Breast epithelium (tissue), 4 donors: ENCODE measurements at places on chromosomes 6 and 20. TPM values are rescaled to one million over a fixed set of nuclear protein-coding genes. Genes with fewer than 3 reads are reported as not detected.

The SNAP25 gene
- 0.32 TPM for total RNA-seq

The PRSS35 gene
- not detected for total RNA-seq

- no peaks in the 10 kb centered on the region for H3K27me3 ChIP-seq
- no peak for DNase-seq
- no peaks in the 10 kb centered on the region for H3K36me3 ChIP-seq
- H3K4me3 ChIP-seq: no peak overlapping the region
- H3K27ac ChIP-seq: no peak overlapping the region
Observed at GRCh38 chr6:63740709-63741108, 105.1 kb downstream of the PHF3 start.

GRCh38 chr6:32178547-32179440 lies 589 bp downstream of the RNF5 start:
- DNase-seq: no peak
- H3K27me3 ChIP-seq: no peaks in the 10 kb centered on the region
- H3K27ac ChIP-seq: peak overlapping the region; percentile 95

The IMPG1 gene
- not detected for total RNA-seq

GRCh38 chr6:113927001-113927400 lies 43.9 kb downstream of the HDAC2 start:
- no peaks in the 10 kb centered on the region for H3K36me3 ChIP-seq
- no peak overlapping the region for H3K4me3 ChIP-seq
- H3K27ac ChIP-seq: no peak overlapping the region
- no peaks in the 10 kb centered on the region for H3K27me3 ChIP-seq
- no peaks in the 10 kb centered on the region for H3K4me1 ChIP-seq

The TAF11 gene
- total RNA-seq: 17.4 TPM

DNA sequence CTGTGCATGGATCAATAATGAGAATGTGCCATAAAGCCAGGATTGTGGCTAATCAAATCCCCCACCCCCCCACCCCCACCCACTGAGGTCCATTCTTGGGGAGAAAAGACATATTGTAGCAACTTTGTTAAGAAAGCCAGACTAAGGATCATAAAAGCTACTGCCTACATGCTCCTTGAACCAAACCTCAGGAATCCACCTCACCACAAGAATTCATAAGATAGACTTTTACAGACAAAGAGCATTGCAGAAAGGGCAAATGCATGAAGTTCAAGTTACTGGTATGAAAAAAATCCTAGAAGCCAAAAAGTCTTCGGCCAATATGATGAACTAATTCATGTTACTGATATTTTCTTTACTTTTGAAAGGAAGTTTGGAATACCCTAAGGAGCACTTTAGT lies 187.9 kb upstream of the ARID1B start:
- H3K36me3 ChIP-seq: no peaks in the 10 kb centered on the region
- H3K4me1 ChIP-seq: no peaks in the 10 kb centered on the region
- no peaks in the 10 kb centered on the region for H3K27me3 ChIP-seq
- no peak overlapping the region for H3K4me3 ChIP-seq
- H3K27ac ChIP-seq: no peak overlapping the region

- no peak overlapping the region for H3K4me3 ChIP-seq
- no peaks in the 10 kb centered on the region for H3K27me3 ChIP-seq
- no peak overlapping the region for H3K27ac ChIP-seq
- no peak for DNase-seq
- H3K36me3 ChIP-seq: no peaks in the 10 kb centered on the region
Observed at GRCh38 chr6:164929408-164929977, 379.9 kb downstream of the C6orf118 start.

- no peaks in the 10 kb centered on the region for H3K36me3 ChIP-seq
- peak overlapping the region; percentile 57 for H3K27ac ChIP-seq
- no peaks in the 10 kb centered on the region for H3K27me3 ChIP-seq
Observed at GRCh38 chr6:157245436-157245835, 77.9 kb downstream of the TMEM242 start.

DNA sequence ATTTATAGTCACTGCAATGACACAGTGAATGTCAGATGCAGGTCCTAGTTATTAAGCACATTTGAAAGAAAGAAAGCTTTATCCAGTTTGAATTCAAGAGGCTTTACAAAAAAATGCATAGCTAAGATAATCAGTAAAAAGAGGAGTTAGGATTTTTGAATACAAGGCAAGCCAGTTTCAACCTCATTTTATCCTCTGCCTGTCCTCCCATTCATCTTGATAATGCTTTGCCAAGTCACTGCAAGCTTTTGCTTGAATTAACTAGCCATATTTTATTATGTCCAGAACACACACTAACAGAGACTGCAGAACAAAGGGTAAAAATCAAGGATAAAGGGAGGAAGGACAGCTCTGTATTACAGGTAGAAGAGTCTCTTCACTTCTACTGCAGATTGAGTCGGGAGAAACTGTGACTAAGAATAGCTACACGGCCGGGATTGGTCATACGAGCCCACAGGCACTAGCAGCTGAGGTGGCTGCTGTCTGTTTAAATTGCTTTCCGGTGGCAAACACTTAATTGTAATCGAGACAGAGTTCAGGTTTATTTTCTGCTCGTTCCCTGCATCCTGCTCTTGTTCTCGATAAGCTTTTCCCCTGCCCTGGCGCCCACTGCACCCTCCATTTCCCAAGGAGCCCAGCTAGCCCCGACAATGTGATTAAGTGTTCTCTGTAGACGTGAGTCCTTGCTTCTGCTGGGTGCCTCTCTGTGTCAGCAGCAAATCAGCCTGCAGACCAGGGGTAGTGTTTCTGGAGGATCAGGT lies 30.5 kb upstream of the AKAP12 start:
- no peak for DNase-seq
- no peaks in the 10 kb centered on the region for H3K4me1 ChIP-seq
- no peaks in the 10 kb centered on the region for H3K36me3 ChIP-seq
- H3K27me3 ChIP-seq: no peaks in the 10 kb centered on the region

The SIRPD gene
- total RNA-seq: not detected

The RMND1 gene
- total RNA-seq: 32.1 TPM

GRCh38 chr6:38187811-38188590 lies 368.5 kb downstream of the ZFAND3 start:
- no peak overlapping the region for H3K4me3 ChIP-seq
- no peaks in the 10 kb centered on the region for H3K27me3 ChIP-seq
- no peaks in the 10 kb centered on the region for H3K4me1 ChIP-seq
- no peak overlapping the region for H3K27ac ChIP-seq
- DNase-seq: no peak
- no peaks in the 10 kb centered on the region for H3K36me3 ChIP-seq

GRCh38 chr6:70839286-70840266 lies 117.3 kb downstream of the B3GAT2 start:
- H3K36me3 ChIP-seq: no peaks in the 10 kb centered on the region
- no peak for DNase-seq
- no peak overlapping the region for H3K4me3 ChIP-seq
- H3K27me3 ChIP-seq: no peaks in the 10 kb centered on the region

- H3K27ac ChIP-seq: peak overlapping the region; percentile 88
- DNase-seq: peak; percentile 40
- peak overlapping the region; percentile 28 for H3K4me3 ChIP-seq
- H3K36me3 ChIP-seq: no peaks in the 10 kb centered on the region
- no peaks in the 10 kb centered on the region for H3K27me3 ChIP-seq
- H3K4me1 ChIP-seq: no peaks in the 10 kb centered on the region
Observed at GRCh38 chr6:73585566-73586415, 65.0 kb upstream of the EEF1A1 start.

DNA sequence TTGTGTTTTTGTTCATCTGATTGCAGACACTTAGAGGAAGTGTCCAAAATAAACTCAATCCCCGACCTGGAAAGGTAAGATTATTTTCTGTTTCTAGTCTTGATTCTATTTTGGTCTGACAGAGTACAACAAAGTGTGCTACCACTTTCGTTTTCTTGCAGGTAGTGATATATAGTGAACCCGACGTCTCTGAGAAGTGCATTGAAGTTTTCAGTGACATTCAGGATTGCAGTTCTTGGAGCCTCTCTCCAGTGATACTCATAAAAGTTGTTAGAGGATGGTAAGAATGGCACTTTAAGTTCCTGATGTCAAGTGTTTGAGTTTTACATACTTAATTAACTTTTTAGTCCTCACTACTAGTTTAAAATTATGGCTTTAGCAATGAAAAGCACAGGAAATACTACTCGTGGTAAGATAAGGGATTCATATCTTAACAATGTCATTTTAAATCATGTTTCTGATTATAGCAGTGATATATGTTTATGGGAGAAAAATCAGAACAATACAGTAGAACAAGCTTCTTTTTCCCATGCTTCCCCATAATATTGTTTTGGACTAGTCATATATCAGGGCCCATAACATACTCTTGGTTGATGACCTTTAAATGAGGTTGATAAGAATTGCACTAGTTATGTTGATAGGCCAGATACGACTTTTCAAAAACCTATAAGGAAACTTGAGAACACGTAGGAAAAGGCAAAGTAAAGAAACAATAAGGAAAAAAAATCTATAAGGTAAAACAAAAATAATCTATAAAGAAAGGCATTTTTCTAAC lies 104.0 kb downstream of the RTN4IP1 start:
- no peaks in the 10 kb centered on the region for H3K36me3 ChIP-seq
- H3K27ac ChIP-seq: peak overlapping the region; percentile 14
- H3K4me3 ChIP-seq: peak overlapping the region; percentile 9
- DNase-seq: no peak
- H3K4me1 ChIP-seq: peaks cover 4% of the 10 kb centered on the region
- no peaks in the 10 kb centered on the region for H3K27me3 ChIP-seq

The RAET1L gene
- total RNA-seq: not detected

GRCh38 chr6:165820934-165821333 lies 157.9 kb upstream of the PDE10A start:
- H3K36me3 ChIP-seq: no peaks in the 10 kb centered on the region
- H3K4me3 ChIP-seq: no peak overlapping the region
- H3K4me1 ChIP-seq: no peaks in the 10 kb centered on the region
- no peaks in the 10 kb centered on the region for H3K27me3 ChIP-seq
- DNase-seq: no peak
- H3K27ac ChIP-seq: no peak overlapping the region

- no peaks in the 10 kb centered on the region for H3K36me3 ChIP-seq
- peak overlapping the region; percentile 65 for H3K27ac ChIP-seq
- H3K4me1 ChIP-seq: no peaks in the 10 kb centered on the region
- DNase-seq: no peak
- no peaks in the 10 kb centered on the region for H3K27me3 ChIP-seq
- no peak overlapping the region for H3K4me3 ChIP-seq
Observed at GRCh38 chr6:126040826-126041225, 54.5 kb downstream of the TRMT11 start.

DNA sequence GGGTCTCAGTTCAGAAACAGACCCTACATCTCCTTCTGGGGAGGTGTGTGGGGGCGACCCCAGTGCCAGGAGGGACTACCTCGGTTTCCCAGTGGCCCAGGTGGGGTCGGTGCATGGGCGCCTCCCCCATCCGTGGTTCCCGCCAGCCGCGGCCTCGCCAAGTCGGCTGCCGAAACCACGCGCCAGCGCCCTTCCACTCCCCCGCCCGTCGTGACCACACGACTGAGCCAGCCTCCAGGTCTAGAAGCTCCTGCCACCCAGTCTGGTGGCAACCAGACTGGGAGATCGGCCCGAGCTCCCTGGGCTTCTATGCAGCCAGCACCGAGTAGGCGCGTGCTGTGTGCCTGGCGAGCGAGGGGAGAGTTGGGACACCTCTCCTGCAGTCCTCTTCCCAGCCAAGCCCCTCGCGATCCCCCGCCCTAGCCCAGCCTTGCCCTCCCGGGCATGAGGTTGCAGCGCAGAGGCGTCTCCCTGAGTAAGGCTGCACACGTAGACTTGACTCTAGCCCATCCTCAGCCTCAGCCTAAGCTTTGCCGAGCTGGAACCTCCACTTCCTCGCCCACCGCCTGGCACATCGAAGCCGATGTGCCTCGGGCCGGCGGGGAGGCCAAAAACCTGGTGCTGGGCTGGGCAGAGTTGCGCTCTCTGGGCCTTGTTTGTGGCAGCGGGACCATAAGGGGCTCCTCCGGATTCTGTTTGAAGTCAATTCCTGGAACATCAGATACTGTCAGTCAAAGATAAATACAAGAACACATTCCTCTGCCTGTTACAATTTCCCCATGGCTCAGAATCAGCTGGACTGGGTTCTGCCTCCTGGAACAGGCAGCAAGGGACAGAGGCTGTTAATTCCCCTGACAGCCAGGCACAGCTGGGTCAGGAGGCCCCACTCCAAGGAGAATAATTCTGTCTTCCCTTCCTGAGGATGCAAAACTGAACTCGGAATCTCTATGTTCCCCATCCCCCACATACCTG lies 1.5 kb upstream of the CPNE5 start:
- no peaks in the 10 kb centered on the region for H3K36me3 ChIP-seq
- DNase-seq: no peak
- H3K27me3 ChIP-seq: no peaks in the 10 kb centered on the region
- peak overlapping the region; percentile 42 for H3K4me3 ChIP-seq
- peaks cover 5% of the 10 kb centered on the region for H3K4me1 ChIP-seq

- no peaks in the 10 kb centered on the region for H3K36me3 ChIP-seq
- no peak overlapping the region for H3K4me3 ChIP-seq
- H3K27ac ChIP-seq: peak overlapping the region; percentile 38
- no peaks in the 10 kb centered on the region for H3K4me1 ChIP-seq
- DNase-seq: no peak
Observed at GRCh38 chr20:1204113-1204512, 859 bp downstream of the C20orf202 start.

DNA sequence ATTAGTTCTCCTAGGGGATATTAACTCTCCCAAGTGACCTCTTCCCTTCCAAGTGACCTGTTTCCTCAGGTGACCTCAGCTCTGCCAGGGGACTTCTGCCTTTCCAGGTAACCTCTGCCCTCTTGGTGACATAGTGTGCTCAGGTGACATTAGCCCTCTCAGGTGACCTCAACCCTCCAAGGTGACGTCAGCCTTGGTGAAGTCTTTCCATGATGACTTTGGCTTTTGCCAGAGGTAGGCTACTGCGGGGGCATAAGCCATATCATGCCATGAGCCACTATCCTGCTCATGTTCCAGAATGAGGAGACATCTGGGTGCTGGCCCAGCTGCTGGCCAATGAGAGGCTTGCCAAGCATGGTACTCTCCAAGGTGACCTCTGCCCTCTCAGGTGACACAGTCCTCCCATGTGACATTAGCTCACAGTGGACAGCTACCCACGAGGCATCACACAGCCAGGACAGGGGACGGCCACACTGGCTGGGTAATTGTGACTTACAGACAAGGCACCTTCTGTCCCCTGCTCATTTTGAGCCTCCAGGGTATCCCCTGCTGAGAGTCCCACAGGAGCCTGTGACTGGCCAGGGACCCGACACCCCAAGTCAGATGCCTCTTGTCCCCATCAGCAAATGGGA lies 31.1 kb downstream of the UBD start:
- H3K36me3 ChIP-seq: no peaks in the 10 kb centered on the region
- no peak for DNase-seq
- no peaks in the 10 kb centered on the region for H3K27me3 ChIP-seq
- no peaks in the 10 kb centered on the region for H3K4me1 ChIP-seq
- H3K4me3 ChIP-seq: no peak overlapping the region
- no peak overlapping the region for H3K27ac ChIP-seq

DNA sequence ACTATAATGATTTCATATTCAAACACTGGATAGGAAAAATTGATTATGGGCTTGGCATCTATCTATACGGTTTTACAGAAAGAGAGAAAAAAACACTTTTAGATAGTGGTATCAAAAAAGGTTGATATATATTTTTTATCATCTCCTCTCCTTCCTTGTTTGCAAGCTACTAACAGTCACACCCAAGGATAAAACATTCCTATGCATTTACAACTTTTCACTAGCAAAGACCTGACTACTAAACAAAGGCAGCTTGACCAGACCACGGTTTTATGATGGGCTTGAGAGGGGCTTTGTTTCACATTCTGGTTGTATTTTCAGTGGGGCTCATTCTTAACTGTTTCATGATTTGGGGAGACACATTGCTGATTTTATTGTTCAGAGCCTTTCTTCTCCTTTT lies 477.6 kb upstream of the CITED2 start:
- no peaks in the 10 kb centered on the region for H3K27me3 ChIP-seq
- no peak overlapping the region for H3K4me3 ChIP-seq
- DNase-seq: no peak
- no peak overlapping the region for H3K27ac ChIP-seq
- no peaks in the 10 kb centered on the region for H3K4me1 ChIP-seq

GRCh38 chr6:15495375-15495901 lies 167.4 kb downstream of the DTNBP1 start:
- no peaks in the 10 kb centered on the region for H3K36me3 ChIP-seq
- H3K4me3 ChIP-seq: no peak overlapping the region
- no peaks in the 10 kb centered on the region for H3K27me3 ChIP-seq
- H3K4me1 ChIP-seq: peaks cover 2% of the 10 kb centered on the region
- H3K27ac ChIP-seq: no peak overlapping the region
